ENCODE measurements at places on chromosomes 4 and X.

DNA sequence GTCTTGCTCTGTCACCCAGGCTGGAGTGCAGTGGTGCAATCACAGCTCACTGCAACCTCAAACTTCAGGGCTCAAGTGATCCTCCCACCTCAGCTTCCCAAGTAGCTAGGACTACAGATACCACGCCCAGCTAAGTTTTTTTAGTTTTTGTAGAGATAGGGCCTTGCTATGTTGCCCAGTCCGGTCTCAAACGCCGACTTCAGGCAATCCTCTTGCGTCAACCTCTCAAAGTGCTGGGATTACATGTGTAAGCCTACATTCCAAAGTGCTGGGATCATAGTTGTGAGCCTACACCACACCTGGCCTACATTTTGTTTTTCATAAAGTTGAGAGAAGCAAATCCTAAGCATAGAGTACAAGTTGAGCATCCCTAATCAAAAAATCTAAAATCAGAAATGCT, 42.2 kb downstream of the SMARCA5 start:
- no peak for DNase-seq

DNA sequence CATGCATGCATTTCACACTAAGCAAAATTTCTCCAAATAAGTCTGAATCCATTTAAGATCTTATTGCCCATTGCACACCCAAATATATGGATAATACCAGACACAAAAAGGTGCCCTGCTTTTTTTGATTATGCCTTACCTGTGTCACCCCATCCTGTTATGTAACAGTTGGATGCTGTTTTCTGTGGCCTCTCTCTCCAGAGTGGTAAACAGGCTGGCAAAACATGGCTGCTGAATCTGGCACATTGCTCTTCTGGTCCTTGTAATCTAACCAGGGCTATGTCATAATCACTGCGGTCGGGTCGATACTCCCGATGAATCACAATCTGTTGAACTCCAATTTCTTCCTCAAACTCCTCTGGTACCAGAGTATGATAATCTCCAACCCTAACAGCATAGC, 70.1 kb downstream of the PRSS12 start:
- no peak for DNase-seq

DNA sequence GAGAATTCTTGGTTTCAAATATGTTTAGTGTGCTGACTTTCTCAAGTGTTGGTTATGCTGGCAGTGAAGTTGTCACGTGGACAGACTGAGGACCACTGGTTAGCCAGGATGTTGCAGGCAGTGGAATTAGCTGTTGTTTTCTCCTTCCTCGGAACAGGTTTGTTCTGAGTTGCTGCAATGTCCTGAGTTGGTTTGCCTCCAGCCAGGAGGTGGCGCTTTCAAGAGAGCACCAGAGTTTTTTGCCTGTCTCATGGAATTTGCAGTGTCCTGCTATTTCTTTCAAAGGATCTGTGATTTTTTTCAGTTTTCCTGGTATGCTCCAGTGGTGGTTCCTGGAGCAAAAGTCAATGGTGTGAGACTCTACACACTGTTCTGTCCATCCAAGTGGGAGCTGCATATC, 158.1 kb upstream of the CXorf66 start:
- DNase-seq: no peak

DNA sequence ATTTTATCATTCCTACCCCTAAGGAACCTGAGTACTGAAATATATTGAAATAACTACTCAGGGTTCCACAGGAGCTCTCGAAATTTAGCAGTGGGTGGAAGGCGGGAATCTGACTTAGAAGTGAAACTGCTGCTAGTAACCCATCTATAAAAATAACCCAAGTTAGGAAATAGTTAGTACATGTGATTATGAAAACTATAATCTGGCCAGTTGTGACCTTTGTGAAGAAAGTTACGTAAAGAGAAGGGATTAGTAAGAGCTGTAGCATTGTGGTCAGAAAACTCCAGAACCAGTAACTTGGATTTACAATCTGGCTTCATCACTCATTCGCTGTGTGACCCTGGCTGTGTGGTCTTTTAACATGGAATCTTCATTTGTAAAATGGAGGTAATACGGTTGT, 175.5 kb downstream of the RAPGEF2 start:
- no peak for DNase-seq

DNA sequence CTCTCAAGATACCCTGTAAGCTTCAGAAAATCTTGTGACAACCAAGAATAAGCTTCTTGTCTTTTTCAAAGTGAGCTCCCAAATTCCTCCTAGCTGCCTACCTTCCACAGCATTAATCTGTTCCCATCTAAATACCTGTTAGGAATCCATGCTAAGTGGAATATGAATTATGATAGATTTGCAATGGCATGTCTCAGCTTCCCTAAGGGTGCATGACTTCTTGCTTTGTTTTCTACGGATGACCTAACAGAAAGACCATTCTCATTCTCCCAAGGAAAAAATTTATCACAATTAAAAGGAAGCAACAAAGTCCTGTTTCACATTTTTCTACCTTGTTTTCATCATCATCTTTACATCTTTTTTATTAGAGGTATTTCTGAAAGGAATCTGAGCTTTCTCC, 532.7 kb downstream of the GRXCR1 start:
- no peak for DNase-seq

DNA sequence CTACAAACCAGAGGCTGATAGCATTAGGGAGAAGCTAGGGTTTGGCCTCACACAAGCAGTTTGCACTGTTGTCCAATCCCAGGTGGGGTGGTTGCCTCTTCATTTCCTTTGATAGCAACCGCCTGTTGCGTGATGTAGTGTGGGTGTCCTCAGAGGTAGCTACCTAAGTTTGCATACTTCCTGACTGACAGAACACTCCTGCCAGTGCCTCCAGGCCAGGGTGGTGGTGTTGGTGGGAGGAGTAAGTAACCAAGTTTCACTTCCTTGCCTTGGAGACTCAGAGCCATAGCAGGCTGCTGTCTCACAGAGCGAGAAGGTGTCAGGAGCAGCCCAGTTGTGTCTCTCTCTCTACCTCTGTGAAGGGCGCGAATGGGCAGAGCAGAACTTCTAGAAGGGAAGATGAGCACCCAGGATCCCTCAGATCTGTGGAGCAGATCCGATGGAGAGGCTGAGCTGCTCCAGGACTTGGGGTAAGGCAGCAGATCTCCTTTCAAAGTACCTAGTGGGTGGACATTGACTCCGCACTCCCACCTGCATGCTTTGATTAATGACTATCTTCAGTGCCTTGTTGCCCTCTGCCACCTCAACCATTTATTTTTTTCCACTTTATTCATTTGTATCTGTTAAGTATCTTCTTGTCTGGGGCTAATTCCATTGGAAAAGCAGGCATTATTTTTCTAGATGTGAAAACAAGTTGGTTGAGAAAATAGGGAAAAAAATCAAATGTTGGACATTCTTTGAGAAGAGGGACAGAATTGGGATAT, at the start of gene DAPP1:
Gene DAPP1, plus strand, starts transcription at position 283 of the 764 bp plus-strand sequence. Its CDS starts 87 bp downstream, at position 370.
- DNase-seq: peak; percentile 77

GRCh38 chr4:83866834-83867621, 331.1 kb downstream of the GPAT3 start:
- DNase-seq: no peak

- no peak for DNase-seq
Observed at GRCh38 chr4:161554372-161554990, 609.3 kb downstream of the FSTL5 start.

- no peak for DNase-seq
Observed at GRCh38 chrX:65707151-65707550, 39.7 kb downstream of the MSN start.

GRCh38 chr4:83109480-83110222, 4.9 kb downstream of the PLAC8 start:
- DNase-seq: peak; percentile 64

DNA sequence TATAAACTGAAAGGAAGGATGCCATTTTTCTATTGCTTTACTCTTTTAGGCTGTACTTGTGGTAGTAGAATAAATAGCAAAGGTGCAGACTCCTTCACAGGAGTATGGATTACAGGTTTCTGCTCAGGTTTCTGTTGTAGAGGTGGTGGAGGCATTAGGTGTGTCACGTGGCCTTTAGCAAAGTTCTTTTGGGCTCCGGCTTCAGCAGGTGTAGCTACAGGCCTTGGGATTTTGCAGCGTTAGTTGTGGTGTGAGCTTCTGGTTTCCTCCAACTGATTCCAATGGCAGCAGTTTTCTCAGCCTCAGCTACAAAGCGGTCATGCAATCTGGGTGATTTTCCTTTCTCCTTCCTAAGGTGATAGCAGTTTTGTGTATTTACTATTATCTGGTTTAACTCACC, 255.8 kb upstream of the GK2 start:
- no peak for DNase-seq

DNA sequence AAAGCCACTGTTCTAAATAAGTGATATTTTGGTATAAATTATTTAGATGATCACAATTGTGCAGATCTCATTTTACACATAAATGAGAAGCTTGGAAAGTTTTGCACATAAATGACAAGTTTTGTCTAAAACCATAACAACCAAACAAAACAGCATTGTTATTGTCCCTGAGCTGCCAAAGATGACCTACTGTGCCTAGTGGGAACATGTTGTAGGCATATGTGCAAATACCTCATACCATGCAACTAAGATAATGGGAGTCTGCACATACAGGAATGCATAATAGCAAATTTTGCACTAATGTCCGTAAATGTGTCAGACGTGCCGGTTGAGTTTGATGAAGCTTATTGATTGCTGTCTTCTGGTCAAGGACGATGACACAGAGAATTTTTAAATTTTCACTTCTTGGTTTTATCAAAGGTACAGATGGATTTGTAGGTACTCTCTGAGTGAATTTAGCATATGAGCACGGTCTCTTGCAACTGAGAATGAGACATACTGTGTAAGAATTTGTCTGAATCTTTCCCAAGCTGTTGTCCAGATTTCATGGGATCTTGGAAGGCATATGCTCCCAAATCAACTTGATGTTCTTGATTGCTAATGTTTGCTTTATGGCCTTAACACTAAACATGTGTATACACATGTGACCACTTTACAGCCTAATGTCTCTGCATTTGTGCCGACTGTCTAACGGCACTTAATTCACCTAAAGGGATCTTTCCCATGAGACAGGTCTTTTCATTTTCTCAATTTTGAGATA, 1133.5 kb downstream of the FAT4 start:
- no peak for DNase-seq

- DNase-seq: no peak
Observed at GRCh38 chr4:15106399-15106798, 104.1 kb downstream of the CPEB2 start.
